NCI-H524 (cell line): ENCODE measurements at places on chromosomes 16 and 17.

GRCh38 chr17:64778240-64779097, 116.4 kb upstream of the SMURF2 start:
- peak; percentile 80 for DNase-seq

GRCh38 chr17:68182940-68183551, 64.8 kb upstream of the AMZ2 start:
- DNase-seq: no peak

DNA sequence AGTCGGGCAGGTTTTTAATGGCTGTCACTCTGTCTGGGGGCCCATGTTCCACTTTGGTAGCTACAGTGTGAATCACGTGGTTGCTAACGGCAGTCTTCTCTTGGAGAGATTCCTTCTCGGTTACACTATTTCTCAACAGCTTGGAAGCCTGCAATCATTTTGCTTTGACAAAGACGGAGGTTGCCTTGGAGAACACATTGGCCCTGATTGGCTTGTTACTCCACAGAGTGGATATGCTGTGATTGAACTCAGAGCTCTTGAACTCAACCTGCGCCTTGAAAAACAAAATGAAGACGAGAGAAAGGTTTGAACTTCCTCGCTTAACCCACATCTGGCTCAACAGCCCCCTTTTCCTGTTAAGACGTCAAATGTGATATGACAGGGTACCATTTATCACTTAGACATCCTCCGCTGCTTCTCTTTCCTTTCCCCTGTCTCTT, 218.9 kb downstream of the MAF start:
- no peak for DNase-seq

DNA sequence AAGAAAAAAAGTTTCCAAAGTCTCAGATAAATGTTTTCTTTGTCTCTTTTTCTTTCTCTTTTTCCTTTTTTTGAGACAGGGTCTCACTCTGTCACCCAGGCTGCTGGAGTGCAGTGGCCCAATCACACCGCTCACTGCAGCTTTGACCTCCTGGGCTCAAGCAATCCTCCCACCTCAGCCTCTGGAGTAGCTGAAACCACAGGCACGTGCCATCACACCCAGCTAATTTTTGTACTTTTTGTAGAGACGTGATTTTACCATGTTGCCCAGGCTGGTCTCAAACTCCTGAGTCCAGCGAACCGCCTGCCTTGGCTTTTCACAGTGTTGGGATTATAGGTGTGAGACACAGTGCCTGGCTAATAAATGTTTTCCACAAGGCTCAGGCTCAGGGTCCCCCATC, 53.3 kb upstream of the KSR1 start:
- no peak for DNase-seq

GRCh38 chr16:1351582-1352362, at the start of the genes GNPTG and TSR3:
Gene GNPTG, plus strand, starts transcription at chr16:1351931. Its CDS starts 35 bp downstream, at chr16:1351966.
Gene TSR3, minus strand, starts transcription at chr16:1351878. Its CDS starts 74 bp downstream, at chr16:1351804.
- DNase-seq: peak; percentile 60

- DNase-seq: no peak
Observed at GRCh38 chr17:4369557-4370230, 3.2 kb upstream of the UBE2G1 start.

GRCh38 chr16:6016530-6017184, 919.1 kb upstream of the EEF2KMT start:
- DNase-seq: peak; percentile 6

GRCh38 chr16:26569793-26570192, 496.9 kb upstream of the C16orf82 start:
- no peak for DNase-seq

DNA sequence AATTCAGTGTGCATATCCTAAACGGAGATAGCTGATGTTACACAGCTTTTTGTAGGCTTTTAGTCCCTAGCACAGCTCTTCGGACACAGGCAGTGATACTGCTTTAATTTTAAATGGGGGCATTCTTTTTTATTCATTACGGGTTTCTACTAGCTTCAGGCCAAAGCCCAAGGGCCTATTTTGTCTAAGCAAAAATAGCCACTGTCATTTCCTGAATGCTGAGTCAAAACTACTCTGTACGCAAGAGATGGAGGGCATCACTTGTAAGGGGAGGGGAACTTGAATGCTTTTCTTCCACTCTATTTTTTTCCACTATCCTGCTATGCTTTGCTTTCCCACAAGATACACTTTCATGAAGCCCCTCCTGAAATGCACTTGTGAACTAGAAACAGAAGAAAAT, 360.7 kb downstream of the PMP22 start:
- no peak for DNase-seq

GRCh38 chr17:82245134-82246039, 16.5 kb downstream of the SLC16A3 start:
- DNase-seq: no peak

DNA sequence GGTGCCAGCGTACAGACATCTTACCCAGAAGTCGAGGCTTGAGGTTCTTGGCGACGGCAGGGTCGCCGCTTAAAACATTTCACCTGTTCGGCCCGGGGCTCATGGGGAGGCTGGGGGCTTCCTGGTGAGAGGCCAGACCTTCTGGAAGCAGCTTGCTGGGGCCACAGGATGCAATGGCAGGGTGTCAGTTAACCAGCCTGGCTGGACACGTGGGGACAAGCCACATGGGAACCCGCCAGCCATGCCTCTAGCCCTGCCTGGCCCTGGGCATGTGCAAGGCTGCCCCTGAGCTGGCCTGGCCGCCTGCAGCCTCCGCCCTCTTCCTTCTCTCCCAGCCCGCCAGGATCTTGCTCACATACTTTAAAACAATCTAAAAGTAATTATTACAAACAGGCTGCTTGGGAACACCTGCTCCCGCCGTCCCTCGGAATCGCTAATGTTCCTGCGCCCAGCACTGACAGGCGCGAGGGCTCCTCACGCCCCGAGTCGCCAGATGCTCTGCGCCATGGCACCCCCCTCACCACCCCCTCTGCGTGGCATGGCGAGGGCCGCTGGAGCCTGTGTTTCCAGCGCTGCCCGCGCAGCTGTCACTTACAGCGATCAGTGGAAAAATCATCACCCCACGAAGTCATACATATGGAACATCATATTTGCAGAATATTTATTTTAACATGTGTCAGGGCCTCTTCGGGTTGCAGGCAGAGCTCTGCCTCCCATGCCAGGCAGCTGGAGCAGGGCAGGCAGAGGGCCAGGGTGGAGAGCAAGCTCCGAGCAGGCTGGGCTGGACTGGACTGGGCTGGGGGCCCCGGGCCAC, 188.7 kb upstream of the GSE1 start:
- DNase-seq: peak; percentile 97

DNA sequence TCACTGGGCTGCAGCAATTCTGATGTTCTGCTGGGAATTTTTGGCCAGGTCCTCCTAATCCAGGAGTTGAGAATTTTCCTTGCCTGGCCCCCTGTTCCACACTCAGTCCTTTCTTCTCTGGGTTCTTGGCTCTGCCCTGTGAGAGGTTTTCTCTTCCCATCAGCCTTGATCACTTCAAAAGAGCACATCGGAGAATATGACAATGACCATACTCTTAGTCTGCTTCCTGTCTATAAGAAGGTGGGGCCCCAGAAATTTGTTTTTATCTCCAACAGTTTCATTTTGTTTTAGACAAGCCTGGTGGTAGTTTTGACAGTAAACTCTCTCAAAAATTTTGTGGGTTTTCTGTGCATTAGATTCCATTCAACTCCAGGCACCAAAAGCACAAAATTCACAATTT, 70.7 kb downstream of the C17orf67 start:
- no peak for DNase-seq

GRCh38 chr17:56838687-56839086, 4.7 kb downstream of the DGKE start:
- DNase-seq: no peak

GRCh38 chr17:73096211-73096610, 3.7 kb upstream of the SLC39A11 start:
- no peak for DNase-seq

DNA sequence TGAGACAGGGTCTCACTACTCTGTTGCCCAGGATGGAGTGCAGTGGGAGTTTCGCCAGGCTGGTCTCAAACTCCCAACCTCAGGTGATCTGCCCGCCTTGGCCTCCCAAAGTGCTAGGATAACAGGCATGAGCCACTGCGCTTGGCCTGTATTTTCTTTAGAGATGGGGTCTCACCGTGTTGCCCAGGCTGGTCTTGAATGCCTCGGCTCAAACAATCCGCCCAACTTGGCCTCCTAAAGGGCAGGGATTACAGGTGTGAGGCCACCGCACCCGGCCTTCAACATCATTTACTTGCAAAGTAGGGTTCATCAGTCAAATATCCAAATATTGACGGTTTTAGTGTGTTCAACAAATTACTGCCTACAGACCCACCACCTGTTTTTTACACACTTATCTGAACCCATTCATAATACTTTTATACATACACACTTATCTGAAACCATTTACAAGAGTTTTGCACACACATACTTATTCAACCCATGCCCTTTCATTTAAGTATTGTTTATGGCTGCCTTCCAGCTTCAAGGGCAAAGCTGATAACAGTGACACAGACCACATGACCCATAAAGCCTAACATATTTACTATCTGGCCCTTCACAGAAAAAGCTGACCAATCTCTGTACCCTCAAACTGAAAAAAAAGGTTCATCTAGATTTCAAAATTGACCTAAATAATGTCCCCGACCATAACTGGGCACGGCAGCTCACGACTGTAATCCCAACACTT, 11.9 kb downstream of the TMEM170A start:
- DNase-seq: no peak

DNA sequence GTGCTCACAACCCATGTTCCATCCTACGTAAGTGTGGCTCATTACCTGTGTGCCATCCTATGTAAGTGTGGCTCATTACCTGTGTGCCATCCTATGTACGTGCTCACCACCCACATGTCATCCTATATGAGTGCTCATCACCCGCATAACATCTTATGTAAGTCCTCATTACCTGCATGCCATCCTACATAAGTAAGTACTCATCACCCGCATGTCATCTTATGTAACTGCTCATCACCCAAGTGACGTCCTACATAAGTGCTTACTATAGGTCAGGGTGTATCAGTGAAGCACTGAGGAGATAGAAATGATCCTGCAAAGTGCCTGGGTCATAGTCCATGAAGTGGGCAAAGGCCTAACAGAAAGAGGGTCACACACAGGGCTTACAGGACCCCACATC, 93.1 kb downstream of the AXIN2 start:
- no peak for DNase-seq

GRCh38 chr16:70809392-70810060, 8.6 kb upstream of the VAC14 start:
- DNase-seq: no peak

DNA sequence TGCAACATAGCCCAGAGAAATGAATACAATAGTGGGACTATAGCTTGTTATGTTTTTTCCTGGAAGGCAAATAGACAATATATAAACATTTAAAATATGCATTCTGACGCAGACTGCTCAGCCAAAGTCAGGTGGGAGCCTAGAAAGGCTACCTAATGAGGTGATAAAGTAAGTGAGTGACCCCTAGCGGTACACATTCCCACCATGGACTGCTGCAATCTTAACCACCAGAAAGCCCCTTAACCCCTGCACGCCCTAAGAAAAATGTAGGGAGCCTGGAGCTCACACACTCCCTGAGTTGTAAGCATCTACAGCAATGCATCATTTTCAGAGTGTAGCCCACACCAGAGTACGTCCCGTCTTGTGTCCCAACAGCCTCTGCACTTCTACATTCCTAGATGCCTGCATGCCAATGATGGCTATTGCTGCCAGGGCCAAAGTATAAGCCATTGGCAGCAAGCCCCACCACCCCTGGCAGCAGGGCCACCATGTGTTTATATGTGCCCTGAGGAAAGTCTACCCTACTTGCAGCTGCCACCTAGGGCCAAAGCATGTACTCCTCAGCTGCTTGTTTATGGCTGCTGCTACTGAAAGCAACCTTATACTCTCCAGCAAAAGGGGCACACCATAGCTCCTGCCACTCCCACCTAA, 127.6 kb downstream of the KIF2B start:
- no peak for DNase-seq

GRCh38 chr16:65988024-65988595, 378.4 kb upstream of the CDH5 start:
- no peak for DNase-seq

- DNase-seq: no peak
Observed at GRCh38 chr17:5122586-5123342, 6.9 kb downstream of the USP6 start.
